ENCODE measurements at places on chromosomes 2 and 18. TPM values are rescaled to one million over a fixed set of nuclear protein-coding genes. Genes with fewer than 3 reads are reported as not detected.
A peak's percentile ranks its signal among the peaks of the same experiment; 100 is the strongest.

- H3K4me1 ChIP-seq: no peaks in the 10 kb centered on the region
- H3K4me3 ChIP-seq: no peak overlapping the region
- H3K27ac ChIP-seq: no peak overlapping the region
- H3K36me3 ChIP-seq: no peaks in the 10 kb centered on the region
- no peak for DNase-seq
Observed at GRCh38 chr18:33062834-33063364, 290.1 kb upstream of the KLHL14 start.

DNA sequence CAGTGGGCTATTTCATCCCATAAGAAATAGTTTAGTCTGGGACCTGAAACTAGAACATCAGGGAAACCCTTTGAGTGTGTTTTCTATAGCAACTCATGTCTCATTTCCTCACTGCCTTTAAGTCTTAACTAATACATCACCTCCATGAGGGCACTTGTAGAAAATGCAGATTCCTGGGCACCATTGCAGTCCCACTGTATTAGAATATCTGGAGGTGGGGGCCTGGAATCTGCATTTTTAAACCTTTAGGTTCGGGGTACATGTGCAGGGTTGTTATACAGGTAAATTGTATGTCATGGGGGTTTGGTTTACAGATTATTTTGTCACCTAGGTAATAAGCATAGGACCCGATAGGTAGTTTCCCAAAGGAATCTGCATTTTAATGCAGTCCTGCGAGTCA, 87.4 kb downstream of the ARHGEF33 start:
- no peaks in the 10 kb centered on the region for H3K27me3 ChIP-seq
- no peak overlapping the region for H3K4me3 ChIP-seq
- H3K4me1 ChIP-seq: no peaks in the 10 kb centered on the region
- H3K27ac ChIP-seq: no peak overlapping the region

DNA sequence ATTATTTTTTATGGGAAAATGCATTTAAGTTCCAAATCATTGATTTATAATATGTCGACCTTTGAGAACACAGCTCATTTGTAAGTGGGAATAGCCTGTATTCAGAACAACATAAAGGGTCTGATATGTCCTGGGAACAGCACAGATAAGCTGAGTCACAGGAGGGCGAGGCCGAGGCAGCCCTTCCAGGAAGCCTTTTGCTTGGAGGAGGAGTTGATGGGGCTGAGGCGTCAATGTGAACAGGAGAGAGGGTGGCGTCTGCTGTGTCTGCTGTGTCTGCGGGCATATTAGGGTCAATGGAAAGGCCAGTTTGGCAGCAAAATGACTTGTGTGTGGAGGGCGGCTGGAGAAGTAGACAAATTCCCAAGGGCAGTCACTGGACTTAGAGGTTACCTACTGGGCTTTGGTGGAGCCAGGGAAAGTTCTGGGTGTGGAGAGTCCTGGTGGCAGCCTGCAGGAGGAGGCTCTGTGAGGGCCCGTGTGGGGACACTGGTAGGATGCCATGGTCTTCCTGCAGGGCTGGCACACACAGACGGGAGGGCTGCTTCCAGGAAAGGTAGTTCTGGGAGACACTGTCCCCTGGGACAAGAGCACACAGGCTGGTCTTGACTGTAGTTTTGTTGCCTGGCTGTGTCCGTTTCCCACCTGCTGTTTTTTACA, 128.1 kb downstream of the GLI2 start:
- H3K4me3 ChIP-seq: no peak overlapping the region
- H3K4me1 ChIP-seq: no peaks in the 10 kb centered on the region
- no peak overlapping the region for H3K27ac ChIP-seq
- DNase-seq: no peak
- H3K36me3 ChIP-seq: no peaks in the 10 kb centered on the region
- H3K27me3 ChIP-seq: no peaks in the 10 kb centered on the region

DNA sequence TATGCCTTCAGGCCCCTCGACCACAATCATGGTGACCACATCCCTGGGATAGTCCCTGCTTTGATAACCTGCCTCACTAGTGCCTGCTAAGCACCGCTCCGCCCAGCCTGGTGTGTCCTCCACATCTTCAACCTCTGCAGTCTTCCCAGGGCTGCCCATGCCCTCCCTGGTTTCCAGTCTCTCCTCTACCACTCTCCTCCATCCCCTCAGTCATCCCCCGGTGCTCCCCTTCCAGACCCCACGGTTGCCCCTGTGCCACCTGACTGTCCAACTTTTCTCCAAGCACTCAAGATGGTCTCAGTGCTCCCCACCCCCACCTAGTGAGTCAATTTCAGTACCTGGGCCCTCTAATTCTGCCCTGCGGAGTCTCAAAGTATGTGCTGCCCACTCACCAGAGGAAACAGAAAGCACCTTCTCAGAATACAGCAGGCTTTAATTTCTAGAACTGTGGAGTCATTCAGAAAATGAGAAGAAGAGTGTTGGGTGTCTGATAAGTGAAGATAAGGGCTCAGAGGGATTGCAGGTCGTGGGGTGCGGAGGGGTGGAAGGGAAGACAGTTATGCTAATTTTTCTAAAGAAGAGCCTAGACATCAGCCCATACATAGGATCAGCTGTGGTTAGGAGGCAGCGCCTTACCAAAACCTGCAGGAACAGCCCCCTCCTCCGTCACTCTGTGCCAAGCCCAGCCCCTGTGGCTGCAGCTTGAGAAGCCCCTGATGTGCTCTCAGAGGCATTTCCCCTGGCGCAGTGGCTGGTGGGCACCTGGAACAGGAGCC, 53.6 kb upstream of the CAB39 start:
- H3K4me1 ChIP-seq: no peaks in the 10 kb centered on the region
- H3K36me3 ChIP-seq: no peaks in the 10 kb centered on the region
- DNase-seq: no peak
- H3K27ac ChIP-seq: no peak overlapping the region
- no peak overlapping the region for H3K4me3 ChIP-seq
- H3K27me3 ChIP-seq: no peaks in the 10 kb centered on the region

DNA sequence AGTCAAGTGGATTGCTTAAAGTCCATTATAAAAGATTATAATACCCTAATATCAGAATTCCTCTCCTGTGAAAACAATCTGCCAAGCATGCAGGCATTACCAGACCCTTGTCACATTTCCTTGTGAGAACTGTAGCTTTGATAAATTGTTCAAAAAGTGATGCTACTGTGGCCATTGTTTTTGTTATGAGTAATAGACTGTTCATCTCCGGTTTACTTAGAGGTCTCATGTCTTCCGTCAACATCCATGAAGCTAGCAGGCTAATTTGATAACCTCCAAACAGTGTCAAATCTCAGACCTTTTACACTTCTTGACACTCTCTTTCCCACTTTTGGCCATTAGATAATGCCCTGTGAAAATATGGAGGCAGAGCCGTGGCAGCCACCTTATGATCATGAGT, 342.7 kb downstream of the CPS1 start:
- no peaks in the 10 kb centered on the region for H3K36me3 ChIP-seq
- DNase-seq: no peak
- H3K4me3 ChIP-seq: no peak overlapping the region
- H3K27me3 ChIP-seq: no peaks in the 10 kb centered on the region
- no peaks in the 10 kb centered on the region for H3K4me1 ChIP-seq

- H3K36me3 ChIP-seq: no peaks in the 10 kb centered on the region
- H3K27me3 ChIP-seq: no peaks in the 10 kb centered on the region
- no peaks in the 10 kb centered on the region for H3K4me1 ChIP-seq
- no peak overlapping the region for H3K27ac ChIP-seq
Observed at GRCh38 chr2:224016963-224017362, 22.1 kb downstream of the SERPINE2 start.

GRCh38 chr2:44244135-44244871, 31.0 kb upstream of the SLC3A1 start:
- peaks cover 3% of the 10 kb centered on the region for H3K4me1 ChIP-seq
- no peaks in the 10 kb centered on the region for H3K36me3 ChIP-seq
- peak; percentile 52 for DNase-seq
- H3K4me3 ChIP-seq: peak overlapping the region; percentile 38

GRCh38 chr2:39409697-39410389, 27.2 kb downstream of the MAP4K3 start:
- no peak overlapping the region for H3K4me3 ChIP-seq
- H3K27me3 ChIP-seq: no peaks in the 10 kb centered on the region
- H3K36me3 ChIP-seq: no peaks in the 10 kb centered on the region
- H3K4me1 ChIP-seq: peaks cover 98% of the 10 kb centered on the region

- no peaks in the 10 kb centered on the region for H3K36me3 ChIP-seq
- no peak for DNase-seq
- H3K4me1 ChIP-seq: no peaks in the 10 kb centered on the region
- H3K27me3 ChIP-seq: peaks cover 6% of the 10 kb centered on the region
Observed at GRCh38 chr2:27105981-27106380, 12.9 kb downstream of the CGREF1 start.

DNA sequence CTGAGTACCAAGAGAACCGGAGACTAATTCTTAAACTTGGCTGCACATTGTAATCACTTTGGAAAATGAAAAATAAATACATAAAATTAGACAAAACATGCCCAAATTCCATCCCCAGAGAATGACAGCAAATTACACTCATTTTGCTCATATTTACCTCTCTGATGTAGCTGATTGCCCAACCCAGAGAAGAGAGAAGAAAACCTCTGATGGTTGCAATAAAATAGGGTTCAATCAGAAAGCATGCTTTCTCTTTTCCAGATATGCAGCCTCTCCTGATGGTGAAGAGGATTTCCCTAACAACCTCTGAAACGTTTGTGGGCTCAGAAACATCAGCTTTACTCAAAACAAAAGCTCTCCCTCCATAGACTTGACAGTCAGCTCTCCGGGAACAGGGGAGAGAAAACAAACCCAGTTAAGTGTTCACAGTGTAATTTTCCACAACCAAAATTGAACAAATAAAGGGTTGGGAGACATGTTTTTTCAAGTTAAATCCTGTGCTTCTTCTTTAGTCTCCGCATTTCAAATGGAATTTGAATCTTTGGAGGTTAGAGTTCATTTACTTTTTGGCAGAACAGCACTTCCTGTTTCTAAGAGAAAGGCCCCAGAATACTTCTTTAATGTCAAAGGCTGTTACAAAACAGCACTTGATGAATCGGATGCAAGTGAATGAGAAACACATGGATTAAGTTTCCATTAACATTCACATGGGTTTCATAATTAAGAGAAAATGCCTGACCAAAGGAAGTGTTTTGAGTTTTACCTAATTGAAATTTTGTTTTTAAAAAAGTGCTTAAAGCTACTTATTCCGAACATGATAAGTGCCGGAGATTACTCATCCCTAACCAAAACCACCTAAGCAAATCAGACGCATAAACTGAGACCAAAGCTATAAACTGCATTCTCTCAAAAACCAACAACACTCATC, 570.1 kb upstream of the SYT4 start:
- H3K27ac ChIP-seq: peak overlapping the region; percentile 37
- no peaks in the 10 kb centered on the region for H3K36me3 ChIP-seq
- H3K4me3 ChIP-seq: no peak overlapping the region
- H3K4me1 ChIP-seq: no peaks in the 10 kb centered on the region

DNA sequence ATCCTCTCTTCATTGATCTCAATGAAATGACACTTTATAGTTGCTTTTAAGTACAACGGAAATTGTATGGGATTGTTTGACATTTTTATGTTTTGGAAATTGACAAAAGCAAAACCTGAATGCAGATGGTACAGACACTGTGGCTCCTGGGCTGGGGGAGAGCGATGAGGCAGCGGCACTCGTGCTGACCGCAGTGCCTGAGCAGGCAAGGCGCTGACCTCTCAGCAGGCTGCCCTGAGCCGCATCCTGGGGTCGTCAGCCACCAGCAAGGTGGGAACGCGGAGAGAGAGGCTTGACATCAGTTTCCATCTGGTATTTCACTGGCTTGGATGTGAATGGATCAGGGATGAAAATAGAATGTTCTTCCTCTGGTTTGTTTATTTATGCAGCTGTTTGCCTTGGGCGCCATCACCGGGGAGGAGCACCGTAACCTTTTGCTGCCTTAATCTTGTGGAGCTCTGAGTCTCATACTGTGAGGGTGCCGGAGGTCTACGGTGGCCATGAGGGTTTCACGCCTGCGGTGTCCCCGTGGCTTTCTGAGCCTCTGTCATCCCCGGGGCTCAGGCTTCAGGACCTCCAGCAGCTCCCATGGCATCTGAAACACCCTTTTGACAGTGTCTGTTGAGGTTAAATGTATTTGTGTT, 94.8 kb upstream of the TPO start:
- no peak for DNase-seq
- H3K36me3 ChIP-seq: no peaks in the 10 kb centered on the region
- no peaks in the 10 kb centered on the region for H3K27me3 ChIP-seq
- no peaks in the 10 kb centered on the region for H3K4me1 ChIP-seq
- no peak overlapping the region for H3K4me3 ChIP-seq

- no peak for DNase-seq
- no peaks in the 10 kb centered on the region for H3K36me3 ChIP-seq
- H3K4me3 ChIP-seq: no peak overlapping the region
- H3K27ac ChIP-seq: no peak overlapping the region
Observed at GRCh38 chr2:238370094-238370822, 49.9 kb downstream of the TRAF3IP1 start.

DNA sequence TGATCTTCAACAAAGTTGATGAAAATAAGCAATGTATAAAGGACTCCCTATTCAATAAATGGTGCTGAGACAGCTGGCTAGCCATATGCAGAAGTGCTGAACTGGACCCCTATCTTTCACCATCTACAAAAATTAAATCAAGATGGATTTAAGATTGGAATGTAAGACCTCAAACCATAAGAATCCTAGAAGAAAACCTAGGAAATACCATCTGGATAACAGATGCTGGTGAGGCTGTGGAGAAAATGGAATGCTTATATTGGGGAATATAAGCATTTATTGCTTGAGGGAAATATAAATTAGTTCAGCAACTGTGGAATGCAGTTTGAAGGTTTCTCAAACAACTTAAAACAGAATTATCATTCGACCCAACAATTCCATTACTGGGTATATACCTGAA, 89.6 kb downstream of the GCA start:
- H3K27ac ChIP-seq: no peak overlapping the region
- H3K4me1 ChIP-seq: no peaks in the 10 kb centered on the region
- no peaks in the 10 kb centered on the region for H3K36me3 ChIP-seq
- no peak overlapping the region for H3K4me3 ChIP-seq

- DNase-seq: no peak
- no peaks in the 10 kb centered on the region for H3K4me1 ChIP-seq
- no peak overlapping the region for H3K27ac ChIP-seq
- no peak overlapping the region for H3K4me3 ChIP-seq
- H3K36me3 ChIP-seq: no peaks in the 10 kb centered on the region
Observed at GRCh38 chr2:55430211-55430975, 10.7 kb upstream of the CCDC88A start.

- DNase-seq: no peak
- no peaks in the 10 kb centered on the region for H3K27me3 ChIP-seq
- no peak overlapping the region for H3K4me3 ChIP-seq
- no peak overlapping the region for H3K27ac ChIP-seq
- no peaks in the 10 kb centered on the region for H3K4me1 ChIP-seq
Observed at GRCh38 chr2:46512185-46512584, 32.8 kb downstream of the TMEM247 start.

The NETO1 gene
- not detected for total RNA-seq

The LINC00305 gene
- total RNA-seq: not detected

The EVX2 gene
- total RNA-seq: not detected

The NRBP1 gene
- 76.5 TPM for total RNA-seq

The C2orf80 gene
- total RNA-seq: not detected

The PROM2 gene
- total RNA-seq: 1.1 TPM

The TNS1 gene
- 669 TPM for total RNA-seq

The METTL21A gene
- total RNA-seq: 16.4 TPM

The CD8B gene
- total RNA-seq: not detected

The IL36RN gene
- not detected for total RNA-seq
